ENCODE measurements at places on chromosomes 12 and 14. TPM values are rescaled to one million over a fixed set of nuclear protein-coding genes. Genes with fewer than 3 reads are reported as not detected.

ZNF740 gene
- 27.9 TPM for polyA plus RNA-seq

IL26 gene
- polyA plus RNA-seq = not detected

AKAP3 gene
- 0.13 TPM for polyA plus RNA-seq

PZP gene
- 0.68 TPM for polyA plus RNA-seq

OASL gene
- not detected for polyA plus RNA-seq

GRCh38 chr12:43551971-43552559 is at the start of gene ADAMTS20:
Gene ADAMTS20 (minus strand): TSS chr12:43552203. CDS start chr12:43551921, 282 bp downstream.
- DNase-seq = no peak

- DNase-seq = no peak
Measured at GRCh38 chr12:52721838-52722470, 18.6 kb upstream of the KRT77 start.

GRCh38 chr14:99072433-99072832 is 199.6 kb downstream of the BCL11B start:
- no peak for DNase-seq

GRCh38 chr12:130335517-130336392 is 1.9 kb upstream of the PIWIL1 start:
- peak; percentile 35 for DNase-seq

GRCh38 chr14:57568554-57568953 is 74.9 kb upstream of the CCDC198 start:
- DNase-seq = no peak

- DNase-seq = no peak
Measured at GRCh38 chr14:105941226-105942166, 415.1 kb downstream of the TMEM121 start.

Data from forelimb muscle (tissue), 1 donor.